ENCODE measurements at places on chromosomes 13 and 19. TPM values are rescaled to one million over a fixed set of nuclear protein-coding genes. Genes with fewer than 3 reads are reported as not detected.
A peak's percentile ranks its signal among the peaks of the same experiment; 100 is the strongest.

DNA sequence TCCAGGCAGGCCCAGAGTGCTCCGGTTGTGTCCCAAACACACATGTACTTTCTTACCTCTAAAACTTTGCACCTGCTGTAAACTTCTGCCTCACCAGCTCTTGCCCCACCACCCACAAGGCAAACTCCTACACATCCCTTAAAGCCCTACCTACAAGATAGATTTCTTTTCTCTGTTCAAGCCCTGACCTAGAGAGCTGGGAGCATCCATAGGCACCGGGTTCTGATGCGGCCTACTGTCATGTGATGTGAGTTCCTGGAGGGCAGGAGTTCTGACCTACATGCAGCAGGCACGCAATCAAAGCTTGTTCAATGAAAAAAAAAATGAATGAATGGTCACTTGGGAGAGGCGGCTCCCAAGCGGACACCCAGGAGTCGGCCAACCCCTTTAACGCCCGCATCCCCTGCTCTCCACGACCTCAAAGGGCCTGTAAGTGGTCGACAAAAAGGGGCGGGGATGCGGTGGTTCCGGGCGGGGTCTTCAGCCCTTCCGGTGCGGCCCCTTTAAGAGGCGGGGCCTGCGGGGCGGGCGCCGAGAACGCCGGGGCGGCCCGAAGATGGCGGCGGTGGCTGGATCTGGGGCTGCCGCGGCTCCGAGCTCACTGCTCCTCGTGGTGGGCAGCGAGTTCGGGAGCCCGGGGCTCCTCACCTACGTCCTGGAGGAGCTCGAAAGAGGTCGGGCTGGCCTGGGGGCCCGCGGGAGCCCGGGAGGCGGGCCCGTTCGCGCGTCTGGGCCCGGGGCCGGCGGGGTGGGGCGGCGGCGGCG, at the start of gene MAP1S:
MAP1S (plus strand) TSS at position 534 of the 765 bp plus-strand sequence; CDS start at position 557, 23 bp downstream.
- DNase-seq = peak; percentile 51

Gene C5AR1
- 5.8 TPM for polyA plus RNA-seq

Gene CYP4F2
- polyA plus RNA-seq = not detected

DNA sequence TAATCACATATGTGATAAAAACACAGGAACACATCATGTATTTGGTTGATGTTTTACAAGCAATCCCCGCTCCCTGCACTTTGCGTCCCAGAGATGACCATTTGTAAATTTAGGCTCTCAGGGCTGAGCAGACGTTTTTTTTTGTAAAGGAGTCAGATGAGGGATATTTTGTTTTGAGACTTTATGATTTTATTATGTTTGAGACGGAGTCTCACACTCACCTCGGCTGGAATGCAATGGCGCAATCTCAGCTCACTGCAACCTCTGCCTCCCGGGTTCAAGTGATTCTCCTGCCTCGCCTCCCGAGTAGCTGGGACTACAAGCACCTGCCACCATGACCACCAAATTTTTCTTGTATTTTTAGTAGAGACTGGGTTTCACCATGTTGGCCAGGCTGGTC, 1.4 kb downstream of the TLE6 start:
- DNase-seq = no peak

Gene YIF1B
- 34.0 TPM for polyA plus RNA-seq

Gene ZNF77
- 7.7 TPM for polyA plus RNA-seq

Gene CACNG8
- 0.10 TPM for polyA plus RNA-seq

Gene RAVER1
- polyA plus RNA-seq = 24.8 TPM

- no peak for DNase-seq
These were observed 25.4 kb downstream of the COMMD6 start for GRCh38 chr13:75512253-75512652.

DNA sequence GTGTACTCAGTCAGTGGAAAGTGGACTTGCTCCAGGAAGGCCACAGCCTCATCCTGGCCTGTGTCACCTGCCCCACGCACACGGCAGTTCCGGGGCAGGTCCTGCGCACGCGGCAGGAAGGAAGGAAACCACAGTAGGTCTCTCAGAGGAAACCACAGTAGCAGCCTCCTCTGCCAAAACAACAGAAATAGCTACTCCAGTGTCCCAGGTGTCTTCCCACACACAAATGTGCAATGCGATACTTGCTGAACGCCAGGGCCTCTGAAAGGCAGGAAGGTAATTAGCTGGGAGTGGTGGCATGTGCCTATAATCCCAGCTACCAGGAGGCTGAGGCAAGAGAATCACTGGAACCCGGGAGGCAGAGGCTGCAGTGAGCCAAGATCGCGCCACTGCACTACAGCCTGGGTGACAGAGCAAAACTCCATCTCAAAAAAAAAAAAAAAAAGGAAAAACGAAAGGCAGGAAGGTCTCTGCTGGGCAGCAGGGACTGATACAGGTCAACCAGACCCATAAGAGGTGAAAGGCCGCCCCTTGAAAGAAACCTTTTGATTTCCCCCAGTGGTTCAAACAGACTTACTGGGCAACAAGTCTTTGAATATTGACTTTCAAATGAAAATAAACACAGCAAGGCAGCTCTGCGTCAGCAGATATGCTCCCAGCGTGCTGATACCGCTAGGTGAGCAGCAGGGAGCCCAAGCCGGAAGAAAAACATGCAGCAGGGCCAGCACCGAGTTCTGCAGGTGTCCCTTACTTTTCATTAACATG, 49.5 kb downstream of the CRYL1 start:
- no peak for DNase-seq

GRCh38 chr19:38862321-38863059, 12.7 kb upstream of the HNRNPL start:
- peak; percentile 71 for DNase-seq

GRCh38 chr19:3743486-3743885, 18.0 kb downstream of the APBA3 start:
- no peak for DNase-seq

Gene OR7A5
- not detected for polyA plus RNA-seq

DNA sequence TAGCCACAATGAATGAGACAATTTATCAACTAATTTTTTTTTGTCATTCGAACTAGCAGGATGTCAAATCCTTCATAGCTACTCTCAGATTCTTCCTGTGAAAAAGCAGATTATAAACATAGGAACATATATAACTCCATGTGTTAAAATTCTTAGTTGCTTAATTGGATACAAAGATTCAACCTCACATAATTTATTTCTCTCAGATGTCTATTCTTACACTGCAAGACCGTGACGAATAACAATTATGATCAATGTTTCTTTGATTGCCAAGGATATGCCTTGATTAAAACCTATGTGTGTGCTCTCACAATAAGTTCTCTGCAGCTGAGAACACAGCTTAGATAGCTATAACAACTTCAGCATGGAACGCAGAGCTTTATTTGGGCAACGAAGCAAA, 872.7 kb downstream of the PCDH9 start:
- DNase-seq = no peak

Gene SYNE4
- 9.9 TPM for polyA plus RNA-seq

Gene FCGBP
- polyA plus RNA-seq = 6.5 TPM
